ENCODE measurements at places on chromosomes 5 and 9. TPM values are rescaled to one million over a fixed set of nuclear protein-coding genes. Genes with fewer than 3 reads are reported as not detected.

DNA sequence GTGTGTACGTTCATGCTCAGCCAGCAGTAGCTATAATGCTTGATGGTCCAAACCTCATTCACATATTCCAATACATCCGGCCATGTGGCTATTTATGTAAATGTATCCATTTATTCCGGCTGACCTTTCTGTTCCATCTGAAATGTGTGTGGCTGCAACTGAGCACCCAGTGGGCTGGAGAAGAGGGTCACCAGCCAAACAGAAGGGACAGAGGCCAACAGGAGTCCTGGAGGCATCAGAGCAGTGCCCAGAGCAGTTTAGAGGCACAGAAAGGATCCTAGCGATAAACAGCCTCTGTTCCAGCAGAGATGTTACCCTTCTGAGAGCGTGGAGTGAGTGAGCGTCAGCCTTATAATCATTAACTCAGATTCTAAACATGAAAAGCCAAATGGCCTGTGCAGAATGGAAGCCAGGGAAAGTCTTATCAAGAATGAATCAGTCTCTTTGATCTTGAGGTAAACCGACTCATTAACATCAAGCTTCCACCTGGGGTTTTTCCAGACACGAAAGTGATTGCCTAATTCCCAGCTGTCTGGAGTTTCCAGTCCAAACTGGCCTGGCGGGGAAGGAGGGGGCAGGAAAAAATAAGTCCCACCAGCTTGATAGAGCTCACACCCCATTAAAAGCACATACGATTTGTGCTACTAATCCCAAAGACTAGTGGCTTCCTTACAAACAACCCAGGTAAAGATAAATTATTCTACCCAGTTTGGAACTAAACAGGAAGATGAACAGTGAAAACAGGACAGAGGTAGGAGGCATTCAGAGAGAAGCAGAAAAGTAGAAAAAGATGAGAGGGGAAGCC is 55.7 kb downstream of the SUSD1 start:
- DNase-seq = peak; percentile 99

RNF130 gene
- total RNA-seq = 42.0 TPM

STKLD1 gene
- 0.27 TPM for total RNA-seq

DNA sequence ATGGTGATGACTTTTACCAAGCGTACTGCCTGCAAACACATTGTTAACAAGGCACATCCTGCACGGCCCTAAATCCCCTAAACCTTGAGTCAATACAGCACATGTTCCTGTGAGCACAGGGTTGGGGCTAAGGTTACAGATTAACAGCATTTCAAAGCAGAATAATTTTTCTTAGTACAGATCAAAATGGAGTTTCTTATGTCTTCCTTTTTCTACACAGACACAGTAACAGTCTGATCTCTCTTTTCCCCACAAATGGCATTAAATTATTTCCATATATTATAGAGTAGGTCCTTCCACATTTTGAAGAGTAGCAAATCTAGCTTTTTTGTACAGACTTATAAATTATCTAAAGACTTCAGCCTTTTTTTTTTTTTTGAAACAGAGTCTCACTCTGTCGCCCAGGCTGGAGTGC is 1.6 kb upstream of the TMEM141 start:
- DNase-seq = no peak

GABRG2 gene
- not detected for total RNA-seq

DNA sequence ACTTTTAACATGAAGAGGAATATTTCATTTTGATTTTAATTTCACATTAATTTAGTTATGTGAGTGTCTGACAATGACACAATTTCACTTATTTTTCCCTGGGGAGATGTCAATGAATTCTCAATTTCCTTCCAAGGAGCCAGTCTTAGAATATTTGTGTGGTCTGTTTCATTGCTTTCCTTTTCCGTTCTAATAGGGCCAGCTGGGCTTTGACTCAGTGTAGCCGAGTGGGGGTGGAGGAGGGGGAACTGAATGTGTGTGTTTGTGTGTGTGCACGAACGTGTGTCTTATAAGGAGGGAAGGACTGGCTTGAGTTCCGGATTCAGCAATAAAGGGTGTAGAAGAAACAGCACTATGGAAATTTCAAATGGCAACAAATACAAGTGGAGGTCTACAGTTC is 100.0 kb downstream of the BASP1 start:
- DNase-seq = no peak

- peak; percentile 85 for DNase-seq
These were observed 183.0 kb upstream of the FTMT start for GRCh38 chr5:121668635-121669034.

DNA sequence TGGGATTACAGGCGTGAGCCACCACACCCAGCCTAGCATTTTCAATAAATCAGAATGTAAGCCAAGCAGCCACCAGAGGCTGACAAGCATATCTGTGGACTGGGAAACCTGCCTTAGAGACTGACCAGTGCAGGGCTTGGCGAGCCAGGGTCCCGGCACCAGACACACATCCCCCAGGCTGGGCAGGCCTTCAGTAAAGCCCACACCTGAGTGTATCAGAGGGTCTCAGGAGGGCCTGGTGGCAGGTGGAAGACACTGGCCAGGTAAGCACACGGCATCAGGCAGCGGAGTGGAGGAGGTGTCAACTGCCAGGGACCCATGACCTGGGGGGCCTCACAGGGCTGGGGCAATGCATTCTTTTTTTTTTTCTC is 78.3 kb upstream of the IL17B start:
- no peak for DNase-seq

DNA sequence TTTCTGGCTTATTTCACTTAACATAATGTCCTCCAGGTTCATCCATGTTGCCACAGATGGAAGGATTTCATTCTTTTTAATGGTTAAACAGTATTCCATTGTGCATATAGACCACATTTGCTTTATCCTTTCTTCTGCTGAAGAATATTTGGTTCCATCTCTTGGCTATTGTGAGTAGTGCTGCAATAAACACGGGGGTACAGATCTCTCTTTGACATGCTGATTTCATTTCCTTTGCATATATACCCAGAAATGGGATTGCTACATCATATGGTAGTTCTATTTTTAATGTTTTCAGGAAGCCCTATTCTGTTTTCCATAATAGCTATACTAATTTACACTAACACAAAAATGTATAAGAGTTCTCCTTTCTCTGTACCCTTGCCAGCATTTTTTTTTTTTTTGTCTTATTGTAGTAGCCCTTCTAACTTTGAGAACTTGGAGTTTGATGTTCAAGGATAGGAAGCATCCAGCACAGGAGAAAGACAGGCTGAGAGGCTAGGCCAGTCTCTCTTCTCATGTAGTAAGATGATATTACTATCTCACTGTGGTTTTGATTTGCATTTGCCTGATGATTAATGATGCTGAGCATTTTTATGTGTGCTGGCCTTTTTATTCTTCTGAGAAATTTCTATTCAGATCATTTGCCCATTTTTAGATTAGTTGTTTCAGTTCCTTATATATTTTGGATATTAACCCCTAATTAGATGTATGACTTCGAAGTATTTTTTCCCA is 592.2 kb upstream of the ZNF608 start:
- no peak for DNase-seq

DNA sequence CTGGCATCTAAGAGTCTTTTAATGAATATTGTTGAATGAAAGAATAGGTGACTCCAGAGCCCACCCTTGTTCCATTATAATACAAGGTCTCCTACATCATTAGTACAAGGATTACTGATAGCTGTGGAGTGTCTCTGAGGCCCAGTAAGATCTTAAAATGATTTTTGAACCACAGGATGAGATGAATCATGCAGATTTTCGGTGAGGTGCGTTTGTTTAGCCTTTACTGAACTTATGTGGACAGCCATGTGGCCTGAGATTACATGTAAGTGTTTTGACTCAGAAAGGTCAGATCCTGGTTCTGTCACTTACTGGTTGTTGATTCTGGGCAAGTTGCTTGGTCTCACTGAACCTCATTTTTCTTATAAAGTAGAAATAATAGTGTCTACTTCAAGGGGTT is 21.6 kb downstream of the NFX1 start:
- no peak for DNase-seq

GRCh38 chr9:27888661-27889295 is 315.5 kb upstream of the C9orf72 start:
- DNase-seq = no peak

DNA sequence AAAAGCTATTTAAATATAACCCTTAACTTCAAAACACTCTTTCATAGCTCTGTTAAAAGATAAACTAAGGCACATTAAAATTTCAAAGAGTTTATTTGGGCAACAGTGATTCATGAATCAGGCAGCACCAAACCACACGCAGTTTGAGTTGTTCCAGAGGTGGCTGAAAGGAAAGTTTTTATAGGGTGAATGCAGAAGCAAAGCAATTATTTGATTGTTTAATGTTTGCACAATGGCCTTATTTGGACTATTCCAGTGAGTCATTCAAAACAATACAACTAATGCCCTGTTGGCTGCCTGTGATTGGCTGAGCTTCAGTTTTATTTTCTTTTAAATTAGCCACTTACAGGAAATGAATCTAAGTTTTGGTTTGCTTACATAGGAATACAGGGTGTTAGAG is 125.3 kb downstream of the CEP120 start:
- DNase-seq = no peak

DNA sequence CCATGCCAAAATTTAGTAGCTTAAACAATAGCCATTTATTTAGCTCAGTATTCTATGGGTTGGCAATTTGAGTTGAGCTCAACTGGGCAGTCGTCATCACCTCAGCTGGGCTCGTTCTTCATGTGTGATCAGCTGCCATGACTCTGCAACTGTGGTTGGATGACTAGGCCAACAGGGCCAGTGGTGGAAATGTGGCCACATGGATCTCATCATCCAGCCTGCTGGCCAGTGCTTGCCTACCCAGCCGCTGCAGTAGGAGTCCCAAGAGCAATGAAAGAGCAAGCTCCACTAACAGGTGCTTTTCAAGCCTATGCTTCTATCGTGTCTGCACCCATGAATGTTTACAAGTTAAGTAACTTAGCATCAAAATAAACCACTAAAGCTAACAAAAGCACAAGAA is 158.0 kb downstream of the ATPSCKMT start:
- DNase-seq = no peak

DNA sequence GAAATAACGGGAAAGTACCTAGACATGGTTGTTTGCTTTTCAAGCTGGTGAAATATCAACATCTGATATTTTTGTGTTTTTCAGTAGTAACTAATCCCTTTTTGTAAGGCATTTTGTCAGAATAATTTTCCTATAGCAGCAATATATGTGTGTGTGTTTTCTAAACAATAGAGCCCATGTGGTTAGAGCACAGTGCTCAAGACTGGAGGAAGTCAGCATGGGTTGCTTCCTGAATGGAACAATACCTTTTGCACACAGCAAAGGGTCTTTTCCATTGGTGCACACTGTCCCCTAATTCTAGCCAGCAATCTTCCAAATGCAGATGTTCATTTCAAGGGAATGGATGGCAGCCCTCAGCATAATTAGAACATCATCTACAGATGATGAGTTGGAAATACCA is 270.1 kb downstream of the AOPEP start:
- DNase-seq = no peak

KIF12 gene
- 15.8 TPM for total RNA-seq
